ENCODE measurements at places on chromosomes 11 and 22.

DNA sequence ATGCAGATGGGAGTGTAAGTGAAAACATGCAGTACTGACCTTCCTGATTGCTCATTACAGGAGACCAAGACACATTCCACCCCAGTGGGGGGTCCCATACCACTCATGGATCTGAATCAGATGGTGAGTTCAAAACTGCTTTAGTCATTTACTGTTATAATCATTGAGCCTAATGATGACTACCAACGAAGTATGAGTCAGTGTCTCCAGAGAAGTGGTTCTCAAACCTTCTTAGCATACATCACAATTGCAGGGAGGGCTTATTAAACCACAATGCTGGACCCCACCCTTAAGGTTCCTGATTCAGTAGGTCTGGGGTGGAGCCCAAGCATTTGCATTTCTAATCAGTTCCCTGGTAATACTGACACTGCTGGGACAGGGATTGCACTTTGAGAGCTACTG is 75.8 kb downstream of the CD44 start:
- DNase-seq: no peak

- DNase-seq: no peak
Observed at GRCh38 chr22:28398981-28399380, 280.7 kb downstream of the TTC28 start.

GRCh38 chr11:119472856-119473222 is 49.9 kb upstream of the THY1 start:
- no peak for DNase-seq

- no peak for DNase-seq
Observed at GRCh38 chr11:83007477-83007876, 64.2 kb downstream of the RAB30 start.

DNA sequence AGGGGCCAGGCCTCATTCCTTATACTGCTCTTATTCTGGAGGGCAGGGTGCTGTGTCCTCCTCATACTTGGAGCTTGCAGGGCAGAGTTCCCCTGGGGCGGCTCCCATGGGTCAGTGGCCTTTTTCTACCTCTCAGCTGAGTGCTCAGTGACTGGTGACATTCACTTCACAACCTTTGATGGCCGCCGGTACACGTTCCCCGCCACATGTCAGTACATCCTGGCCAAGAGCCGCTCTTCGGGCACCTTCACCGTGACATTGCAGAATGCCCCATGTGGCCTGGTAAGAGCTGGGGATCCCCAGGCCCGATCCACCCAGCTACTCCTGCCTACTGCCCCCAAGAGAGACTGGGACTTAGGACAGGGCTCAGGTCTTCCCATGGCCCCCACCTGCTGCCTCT is 14.5 kb downstream of the OTOG start:
- DNase-seq: no peak

Measured in stimulated activated CD8-positive, alpha-beta memory T cell treated with anti-CD3 and anti-CD28 coated beads, Interleukin-7, amount 100 ng/mL, for 1 hour (primary cell).